Fibroblast of skin of scalp (primary cell): ENCODE measurements at places on chromosomes 12 and 14.
A peak's percentile ranks its signal among the peaks of the same experiment; 100 is the strongest.

DNA sequence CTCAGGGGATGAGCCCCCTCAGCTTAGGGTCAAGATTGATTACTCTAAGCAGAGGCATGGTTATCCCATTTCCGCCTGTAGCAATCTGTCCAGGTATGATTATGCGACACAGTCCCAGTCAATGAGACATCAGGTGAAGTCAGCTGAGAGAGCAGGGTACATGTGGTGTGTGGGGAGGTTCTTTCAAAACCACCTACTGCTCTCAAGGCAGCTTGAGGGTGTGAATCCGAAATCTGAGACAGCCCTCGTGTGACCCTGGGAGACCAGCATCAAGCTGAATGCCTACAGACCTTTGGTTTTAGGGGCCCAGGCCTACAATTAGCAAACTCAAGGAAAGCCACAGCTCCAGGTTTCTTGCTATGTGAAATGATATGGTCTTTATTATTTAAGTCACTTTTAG, 275.7 kb downstream of the ITPR2 start:
- no peak for DNase-seq

DNA sequence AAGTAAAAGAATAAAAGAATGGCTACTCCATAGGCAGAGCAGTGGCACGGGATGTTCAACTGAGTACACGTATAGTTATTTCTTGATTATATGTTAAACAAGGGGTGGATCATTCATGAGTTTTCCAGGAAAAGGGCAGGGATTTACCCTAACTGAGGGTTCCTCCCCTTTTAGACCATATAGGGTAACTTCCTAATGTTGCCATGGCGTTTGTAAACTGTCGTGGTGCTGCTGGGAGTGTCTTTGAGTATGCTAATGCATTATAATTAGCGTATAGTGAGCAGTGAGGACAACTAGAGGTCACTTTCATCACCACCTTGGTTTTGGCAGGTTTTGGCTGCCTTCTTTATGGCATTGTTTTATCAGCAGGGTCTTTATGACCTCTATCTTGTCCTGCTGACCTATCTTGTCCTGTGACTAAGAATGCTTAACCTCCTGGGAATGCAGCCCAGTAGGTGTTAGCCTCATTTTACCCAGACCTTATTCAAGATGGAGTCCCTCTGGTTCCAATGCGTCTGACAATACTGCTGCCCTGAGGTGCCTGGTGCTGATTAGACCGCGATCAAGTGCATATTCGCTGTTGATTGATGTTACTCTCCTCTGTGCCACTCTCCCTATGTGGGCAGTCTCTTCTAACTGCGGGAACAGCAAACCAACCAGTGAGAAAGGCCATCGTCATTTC, 67.6 kb upstream of the AMN1 start:
- no peak for DNase-seq

- no peak for DNase-seq
Measured at GRCh38 chr12:119249383-119250155, 70.8 kb downstream of the HSPB8 start.

- peak; percentile 46 for DNase-seq
Measured at GRCh38 chr14:28294834-28295440, 471.6 kb upstream of the FOXG1 start.

DNA sequence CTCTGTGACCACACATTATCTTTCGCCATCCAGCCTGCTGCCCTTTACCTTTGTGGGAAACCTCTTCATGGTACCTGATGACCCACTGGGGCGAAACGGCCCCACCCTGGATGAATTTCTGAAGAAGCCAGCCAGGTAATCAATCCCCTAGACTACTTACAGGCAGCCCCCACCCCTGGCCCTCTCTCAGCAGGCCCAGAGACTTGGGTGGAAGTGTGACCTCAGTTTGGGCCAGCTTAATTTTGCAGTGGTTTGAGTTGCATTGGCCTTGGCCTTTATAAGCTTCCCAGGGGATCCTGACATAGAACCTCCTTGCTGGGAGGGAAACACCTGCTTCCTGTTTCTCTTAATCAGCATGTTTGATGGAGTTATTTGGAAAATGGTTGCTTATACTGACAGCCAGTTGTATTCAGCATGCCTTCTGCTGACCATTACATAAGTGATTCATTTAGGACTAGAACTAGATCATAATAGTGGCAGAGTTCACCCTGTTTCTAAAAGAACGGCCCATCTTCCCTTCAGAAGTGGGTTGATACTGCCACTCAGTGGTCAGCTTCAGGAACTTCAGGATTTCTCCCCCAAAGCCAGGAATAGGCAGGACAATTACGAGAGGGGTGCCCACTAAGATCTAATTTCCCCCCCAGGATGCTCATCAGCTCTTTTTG, 6.1 kb downstream of the SDR39U1 start:
- peak; percentile 73 for DNase-seq

- peak; percentile 89 for DNase-seq
Measured at GRCh38 chr14:44945264-44945663, 16.5 kb downstream of the KLHL28 start.

GRCh38 chr12:80154261-80154660, 54.9 kb downstream of the OTOGL start:
- DNase-seq: no peak

DNA sequence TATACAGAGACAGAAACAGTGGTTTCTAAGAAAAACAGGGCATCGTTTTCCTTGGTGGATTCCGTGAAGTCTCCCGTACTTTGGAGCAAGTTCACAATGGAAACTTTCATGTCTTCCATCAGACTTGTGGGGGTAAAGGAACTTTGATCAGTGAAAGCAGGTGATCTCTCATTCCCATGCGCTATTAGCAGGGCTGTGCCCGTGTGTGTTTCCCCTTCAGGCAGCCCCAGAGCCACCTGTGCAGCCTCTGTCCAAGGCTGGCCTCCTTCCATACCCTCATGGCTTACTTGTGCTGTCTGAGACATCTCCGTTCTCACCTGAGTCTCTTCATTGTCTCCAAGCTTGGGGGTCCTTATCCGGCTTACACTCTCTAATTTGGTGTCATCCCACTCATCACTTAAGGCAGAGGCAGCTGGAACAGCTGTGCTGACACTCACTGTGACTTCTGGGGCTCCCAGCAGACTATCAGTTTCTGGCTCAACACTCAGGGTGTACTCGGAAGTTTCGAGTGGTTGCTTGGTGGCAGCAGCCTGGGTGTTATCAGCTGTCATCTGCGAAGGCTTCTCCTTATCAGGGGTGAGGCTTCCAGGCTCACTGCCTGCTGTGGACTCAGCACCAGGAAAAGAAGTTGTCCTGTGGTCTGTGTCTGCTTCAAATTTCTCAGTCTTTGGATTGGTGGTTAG, 13.8 kb downstream of the ARMH4 start:
- DNase-seq: no peak

- DNase-seq: no peak
Measured at GRCh38 chr14:89384023-89384422, 33.0 kb downstream of the FOXN3 start.

GRCh38 chr12:112815589-112816321, 24.2 kb downstream of the RPH3A start:
- no peak for DNase-seq

GRCh38 chr12:114744285-114744684, 60.3 kb upstream of the TBX3 start:
- DNase-seq: no peak

DNA sequence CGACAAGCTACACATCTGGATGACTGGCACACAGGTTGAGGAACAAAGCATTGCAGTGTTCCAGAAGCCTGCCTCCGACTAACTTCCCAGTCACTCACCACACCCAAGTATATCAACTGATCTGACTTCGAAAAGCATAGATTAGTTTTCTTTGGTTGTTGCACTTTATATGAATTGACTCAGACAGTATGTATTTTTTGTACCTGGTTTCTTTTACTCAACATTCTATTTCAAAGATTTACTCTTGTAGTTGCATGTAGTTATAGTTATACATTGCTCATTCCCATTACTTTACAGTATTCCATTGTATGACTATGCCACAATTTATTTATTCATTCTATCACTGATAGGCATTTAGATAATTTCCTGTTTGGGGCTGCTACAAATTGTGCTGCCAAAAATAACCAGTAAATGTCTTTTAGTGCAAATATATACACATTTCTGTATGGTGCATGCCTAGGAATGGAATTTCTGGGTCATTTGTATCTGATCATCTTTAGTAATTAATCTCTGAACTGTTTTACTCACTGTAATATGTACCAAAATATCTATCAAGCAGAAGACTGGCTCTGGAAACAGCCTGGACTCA, 17.8 kb downstream of the PLCZ1 start:
- no peak for DNase-seq

DNA sequence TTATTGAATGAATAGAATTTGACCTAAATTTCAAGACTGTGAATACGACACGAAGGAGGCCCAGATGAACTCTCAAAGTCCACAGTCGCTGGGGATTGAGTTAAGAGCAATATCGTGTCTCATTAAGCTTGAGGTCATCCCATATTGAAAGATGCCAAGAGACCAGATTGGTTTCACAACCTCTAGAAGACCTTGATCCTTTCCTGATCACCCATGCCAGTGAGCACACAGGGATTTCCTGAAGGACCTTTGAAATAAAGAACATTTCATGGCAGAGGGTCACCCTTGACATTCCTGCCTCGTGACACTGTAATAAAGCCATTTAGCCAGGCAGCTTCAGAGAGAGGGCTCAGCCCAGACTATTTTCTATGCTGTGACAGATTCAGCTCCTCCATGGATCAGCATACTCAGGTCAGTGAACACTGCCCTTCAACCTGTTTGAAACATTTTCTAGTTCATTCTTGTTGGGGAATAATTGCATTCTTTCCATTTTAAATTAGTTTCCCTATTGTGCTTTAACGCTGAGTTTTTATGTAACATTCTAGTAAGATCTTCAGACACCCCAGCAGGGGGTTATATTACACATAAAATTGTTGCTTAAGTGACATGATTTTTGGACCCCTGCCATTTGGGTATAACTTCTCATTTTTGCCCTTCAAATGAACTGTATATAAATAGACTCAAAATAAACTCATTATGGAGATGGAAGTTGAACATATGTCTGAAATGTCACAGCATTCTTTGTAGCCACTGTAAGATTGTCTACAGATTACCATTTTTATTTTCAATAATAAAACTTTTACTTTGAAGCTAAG, 213.2 kb downstream of the C12orf50 start:
- DNase-seq: peak; percentile 93

DNA sequence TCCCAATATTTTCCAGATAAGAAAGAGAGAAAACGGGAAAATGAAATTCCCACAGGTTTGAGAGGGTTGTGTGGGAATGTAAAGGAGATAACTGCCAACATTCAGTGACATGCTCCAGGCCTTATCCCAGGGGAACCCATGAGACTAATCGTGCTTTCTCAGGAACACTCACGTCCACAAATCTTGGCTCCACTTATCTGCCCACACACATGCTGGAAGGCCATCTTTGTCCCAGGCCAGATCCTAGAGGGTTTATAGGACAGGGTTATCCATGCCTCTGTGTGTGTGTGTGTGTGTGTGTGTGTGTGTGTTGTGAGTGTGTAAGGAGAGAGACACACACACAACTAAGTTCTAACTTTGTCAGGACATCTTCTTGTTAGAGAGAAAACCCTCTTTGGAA, 182.2 kb upstream of the E2F7 start:
- DNase-seq: no peak

DNA sequence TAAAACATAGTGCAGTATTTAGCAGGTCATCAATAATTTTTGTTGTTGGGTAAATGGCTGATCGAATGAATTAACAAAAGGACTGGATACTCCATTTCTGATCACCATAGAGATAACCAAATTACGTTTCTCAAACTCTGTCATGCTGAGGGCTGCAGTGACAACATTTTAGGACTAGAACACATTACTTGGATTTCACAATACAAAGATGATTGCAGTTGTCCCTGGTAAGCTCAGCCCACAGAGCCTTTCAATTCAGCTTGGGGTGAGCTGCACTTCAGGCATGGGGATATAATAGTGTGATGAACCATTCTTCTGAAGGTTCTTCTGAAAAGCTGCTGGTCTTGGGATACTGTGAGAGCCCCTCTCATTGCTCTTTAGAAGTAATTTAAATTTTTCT, 74.3 kb downstream of the FAR2 start:
- DNase-seq: no peak

DNA sequence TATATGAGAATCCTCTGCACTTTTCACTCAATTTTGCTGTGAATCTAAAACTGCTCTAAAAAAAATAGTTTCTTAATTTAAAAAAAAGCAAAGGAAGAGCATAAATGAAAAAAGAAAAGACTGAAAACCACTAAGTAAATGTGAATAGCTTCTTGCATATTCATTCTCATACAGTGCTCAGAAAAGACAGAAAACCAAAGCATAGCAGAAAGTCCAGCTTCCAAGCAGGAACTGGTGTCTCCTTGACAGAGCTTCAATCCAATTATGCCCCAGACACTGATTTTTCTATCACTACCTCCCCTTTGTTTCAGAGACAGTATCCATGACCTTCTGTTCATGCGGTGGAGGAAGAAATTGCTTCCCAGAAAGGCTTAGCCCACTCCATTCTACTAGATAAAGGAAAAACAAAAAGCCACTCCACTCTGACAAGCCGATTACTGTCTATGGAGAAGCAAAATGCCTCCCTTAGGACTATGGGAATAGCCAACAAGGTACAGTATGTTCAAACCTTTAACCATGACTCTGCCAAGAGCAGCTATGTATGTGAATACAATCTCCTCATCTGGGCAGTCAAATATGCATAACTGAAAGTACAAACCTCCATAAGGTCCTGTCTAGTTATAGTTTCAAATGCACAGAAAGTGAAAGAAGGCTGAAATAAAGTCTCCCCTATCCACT, 40.6 kb downstream of the ATF7 start:
- DNase-seq: no peak

DNA sequence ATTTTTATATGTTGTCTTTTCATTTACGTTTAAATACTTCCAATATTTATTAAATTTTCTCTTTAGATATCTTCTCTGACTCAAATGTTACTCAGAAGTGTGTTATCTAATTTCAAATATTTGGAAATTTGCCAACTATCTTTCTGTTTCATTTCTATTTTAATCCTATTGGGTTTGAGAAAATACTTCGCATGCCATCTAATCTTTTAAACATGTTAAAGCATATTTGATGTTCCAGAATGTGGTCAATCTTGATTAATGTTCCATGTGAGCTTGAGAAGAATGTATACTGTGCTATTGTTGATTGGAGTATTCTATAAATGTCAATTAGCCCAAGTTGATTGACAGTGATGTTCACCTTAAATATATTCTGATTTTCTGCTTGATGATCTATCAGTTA, 11.9 kb upstream of the DCN start:
- DNase-seq: peak; percentile 86

- DNase-seq: peak; percentile 41
Measured at GRCh38 chr12:28780096-28780495, 369.0 kb upstream of the FAR2 start.

GRCh38 chr14:102532204-102532658, 22.7 kb upstream of the ANKRD9 start:
- no peak for DNase-seq

GRCh38 chr12:57377103-57377840, 53.6 kb downstream of the R3HDM2 start:
- DNase-seq: no peak

DNA sequence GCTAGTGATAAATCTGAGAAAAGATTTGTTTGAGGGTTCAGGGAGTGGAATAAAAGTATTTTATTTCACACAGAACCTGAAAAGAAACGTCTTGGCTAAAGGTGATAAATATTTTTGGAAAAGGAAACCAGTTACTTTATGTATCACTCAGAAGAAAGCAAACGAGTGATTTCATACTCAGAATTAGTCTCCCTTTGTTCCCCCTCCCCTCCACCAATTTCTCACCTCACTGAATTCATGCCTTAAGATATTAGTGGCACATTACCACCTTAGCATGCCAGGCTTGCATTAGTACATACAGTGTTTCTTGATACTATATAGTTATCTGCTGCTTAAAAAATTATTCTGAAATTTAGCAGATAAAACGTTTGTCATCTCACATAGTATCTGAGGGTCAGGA, 28.2 kb downstream of the G2E3 start:
- no peak for DNase-seq
